ENCODE measurements at places on chromosomes 2 and 18.

- DNase-seq, result no peak
Measured at GRCh38 chr2:60853531-60853930, 27.8 kb upstream of the REL start.

DNA sequence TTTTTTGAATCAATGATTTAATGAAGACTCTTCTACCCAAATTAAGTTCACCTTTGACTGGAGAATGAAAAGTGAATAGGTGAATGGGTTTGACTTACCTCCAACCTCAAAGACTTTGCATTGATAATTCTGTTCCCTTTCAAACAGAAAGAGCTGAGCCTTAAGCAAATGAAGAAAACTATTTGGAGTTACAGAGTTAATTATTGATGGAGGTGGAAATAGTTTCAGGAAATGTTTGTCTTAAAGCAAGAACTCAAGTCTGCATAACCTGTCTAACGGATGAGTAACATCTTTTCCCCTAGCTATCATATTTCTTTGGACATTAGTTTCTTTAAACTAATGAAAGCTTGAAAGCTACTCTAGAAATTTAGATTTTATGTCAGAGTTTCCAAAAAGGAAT lies 166.5 kb downstream of the CERS6 start:
- no peak for DNase-seq

GRCh38 chr2:186308347-186308746 lies 177.7 kb upstream of the ZC3H15 start:
- DNase-seq, result no peak

DNA sequence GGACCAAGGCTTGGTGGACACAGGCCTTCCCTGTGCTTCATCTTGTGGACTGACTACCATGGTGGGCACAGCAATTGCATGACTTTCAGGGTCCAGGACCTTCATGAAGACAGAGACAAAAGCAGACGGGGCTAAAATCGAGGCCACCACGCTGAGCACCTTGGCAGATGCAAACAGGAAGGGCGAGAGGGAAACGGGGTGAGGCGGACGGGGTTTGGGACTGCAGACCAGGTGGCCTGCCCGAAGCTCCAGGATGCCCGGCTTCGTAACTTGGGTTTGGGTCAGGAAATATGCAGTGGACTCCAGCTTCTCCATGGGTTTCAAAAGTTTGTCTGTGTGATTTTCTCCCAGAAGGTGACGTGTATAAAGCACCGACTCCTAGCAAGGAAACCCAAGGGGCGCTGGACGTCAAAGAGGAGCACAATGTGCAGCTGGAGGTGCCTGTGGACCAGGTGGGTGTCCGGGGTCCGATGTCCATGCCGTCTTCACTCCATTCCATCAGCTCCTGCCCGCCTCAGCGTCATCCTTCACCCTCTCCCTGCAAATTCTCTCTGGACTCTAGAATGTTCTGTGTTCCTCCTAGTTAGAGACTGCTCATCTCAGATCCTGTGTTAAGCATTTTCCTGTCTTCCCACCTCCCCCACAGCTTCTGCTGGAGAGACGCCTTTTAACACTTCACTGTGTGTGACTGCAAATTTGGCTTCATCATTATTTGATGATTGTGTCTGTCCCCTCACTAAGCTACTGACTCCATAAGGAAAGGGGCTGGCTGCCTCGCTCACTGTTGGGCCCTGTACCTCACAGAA lies 65.8 kb downstream of the DCDC2C start:
- no peak for DNase-seq

DNA sequence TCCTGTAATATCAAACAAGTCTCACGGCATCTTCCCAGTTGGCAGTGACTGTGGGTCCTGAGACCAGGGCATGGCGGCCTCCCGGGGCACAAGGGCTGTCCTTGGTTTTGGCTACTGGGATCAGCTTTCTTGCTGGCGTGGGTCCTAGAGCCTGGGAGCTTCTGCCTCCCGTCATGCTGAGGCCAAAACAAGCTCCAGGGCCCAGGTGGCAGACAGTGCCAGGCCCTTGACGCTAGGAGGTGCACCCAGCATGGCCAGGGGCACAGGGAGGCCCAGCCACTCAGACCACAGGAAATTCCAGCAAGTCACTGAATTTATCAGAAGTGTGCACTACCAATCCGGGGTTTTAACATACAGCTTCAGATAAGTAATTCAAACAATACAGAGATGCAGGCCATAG lies 184.7 kb downstream of the EIPR1 start:
- DNase-seq, result no peak

GRCh38 chr2:111678161-111678560 lies 205.8 kb downstream of the ANAPC1 start:
- DNase-seq, result no peak

Data from forelimb muscle (tissue), 1 donor.